ENCODE measurements at places on chromosomes 2 and 18.

- DNase-seq, result no peak
Observed at GRCh38 chr2:228378233-228378632, 196.7 kb upstream of the SPHKAP start.

- no peak for DNase-seq
Observed at GRCh38 chr18:45755934-45756333, 32.0 kb downstream of the SLC14A1 start.

DNA sequence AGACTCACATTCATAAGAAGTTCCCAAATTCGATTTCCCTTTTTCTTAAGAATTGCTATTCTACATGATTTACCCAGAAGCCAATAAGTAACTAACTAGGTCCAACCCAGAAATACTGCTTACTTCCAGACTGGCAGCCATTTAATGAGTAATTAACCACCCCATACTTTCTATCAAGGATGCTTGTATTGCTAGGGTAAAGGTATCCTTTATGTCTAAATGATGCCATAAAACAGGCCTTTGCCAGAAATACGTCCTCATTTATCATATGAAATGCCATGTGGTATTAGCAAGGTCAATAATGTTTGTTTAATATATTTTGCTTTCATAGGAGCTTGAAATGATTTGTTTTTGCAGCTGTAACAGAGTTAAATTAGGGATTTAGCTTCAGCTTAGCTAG is 56.1 kb downstream of the PLEKHM3 start:
- DNase-seq, result no peak

DNA sequence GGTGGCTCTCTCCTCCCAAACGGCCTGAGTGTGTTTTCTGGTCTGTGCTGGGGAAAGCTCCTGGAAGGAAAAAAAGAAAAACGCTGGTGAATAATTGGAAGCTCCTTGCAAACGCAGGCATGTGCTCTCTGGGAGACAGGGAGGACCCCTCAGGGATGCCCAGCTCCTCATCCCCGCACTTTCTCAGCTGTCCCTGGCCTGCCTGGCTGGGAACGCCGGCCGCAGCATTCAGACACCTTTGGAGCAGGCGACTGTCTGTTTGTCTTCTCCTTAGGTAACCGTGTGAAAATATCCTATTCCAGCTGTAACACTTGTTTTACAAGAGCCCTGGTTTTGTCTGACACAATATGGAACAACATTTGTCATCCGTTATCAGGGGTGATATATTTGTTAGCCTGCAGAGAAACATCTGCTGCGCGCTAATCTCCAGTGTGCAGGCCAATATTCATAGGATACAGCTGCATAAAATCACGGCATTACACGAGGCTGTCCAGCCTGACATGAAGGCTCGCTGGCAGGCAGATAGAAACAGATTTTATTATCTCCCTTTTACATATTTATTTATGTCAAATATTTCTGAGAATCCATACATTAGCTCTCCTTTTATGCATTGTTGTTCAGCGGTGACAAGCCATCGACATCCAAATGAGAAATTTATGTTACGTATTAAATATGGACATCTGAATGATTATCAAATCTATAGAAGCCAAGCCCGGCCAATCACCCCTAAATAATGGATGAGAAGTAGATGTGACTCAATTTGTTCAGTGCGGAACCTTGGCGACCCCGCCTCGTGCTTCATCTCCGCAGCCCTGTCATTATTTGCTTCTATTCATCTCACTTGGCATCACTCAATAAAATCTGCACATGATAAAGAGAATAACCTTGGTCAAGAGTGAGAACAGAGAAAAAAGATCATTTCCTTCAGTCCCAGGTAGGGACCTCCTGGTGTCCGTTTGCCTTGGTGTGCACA is 675.1 kb upstream of the SALL3 start:
- DNase-seq, result no peak

GRCh38 chr2:10765461-10765860 is 44.0 kb downstream of the ATP6V1C2 start:
- DNase-seq, result no peak

DNA sequence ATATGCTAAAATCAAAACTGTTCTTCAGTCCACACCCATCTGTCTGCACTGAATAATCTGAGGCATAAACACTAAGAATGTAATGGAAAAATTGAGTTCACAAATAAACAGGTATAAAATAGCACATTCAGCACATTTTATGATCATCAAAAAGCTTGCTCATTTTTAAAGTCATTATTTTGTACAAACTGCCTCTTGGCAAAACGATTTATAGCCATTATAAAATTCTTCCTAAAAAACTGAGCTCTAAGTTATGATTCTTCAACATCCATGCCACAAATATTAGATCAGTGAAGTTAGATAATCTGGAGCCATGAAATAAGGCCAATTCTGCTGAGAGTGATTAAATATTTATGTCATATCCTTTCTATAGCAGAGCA is 233.5 kb downstream of the DYM start:
- no peak for DNase-seq

GRCh38 chr2:48219555-48220436 is 310.2 kb upstream of the STON1 start:
- no peak for DNase-seq

DNA sequence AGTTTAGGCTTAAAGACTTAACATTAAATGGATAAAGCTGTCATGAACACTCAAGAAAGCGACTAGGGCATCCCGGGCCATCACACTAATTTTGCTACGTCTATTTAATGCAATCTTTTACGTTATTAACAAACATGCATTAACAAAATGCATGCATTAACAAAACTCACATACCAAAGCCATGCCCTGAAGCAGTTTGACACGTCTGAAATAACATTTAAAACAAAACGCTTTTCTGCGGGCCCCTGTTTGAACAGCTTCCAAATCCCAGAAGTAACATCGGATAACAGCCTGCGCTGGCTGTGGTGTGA is 458 bp downstream of the B4GALT6 start:
- no peak for DNase-seq

DNA sequence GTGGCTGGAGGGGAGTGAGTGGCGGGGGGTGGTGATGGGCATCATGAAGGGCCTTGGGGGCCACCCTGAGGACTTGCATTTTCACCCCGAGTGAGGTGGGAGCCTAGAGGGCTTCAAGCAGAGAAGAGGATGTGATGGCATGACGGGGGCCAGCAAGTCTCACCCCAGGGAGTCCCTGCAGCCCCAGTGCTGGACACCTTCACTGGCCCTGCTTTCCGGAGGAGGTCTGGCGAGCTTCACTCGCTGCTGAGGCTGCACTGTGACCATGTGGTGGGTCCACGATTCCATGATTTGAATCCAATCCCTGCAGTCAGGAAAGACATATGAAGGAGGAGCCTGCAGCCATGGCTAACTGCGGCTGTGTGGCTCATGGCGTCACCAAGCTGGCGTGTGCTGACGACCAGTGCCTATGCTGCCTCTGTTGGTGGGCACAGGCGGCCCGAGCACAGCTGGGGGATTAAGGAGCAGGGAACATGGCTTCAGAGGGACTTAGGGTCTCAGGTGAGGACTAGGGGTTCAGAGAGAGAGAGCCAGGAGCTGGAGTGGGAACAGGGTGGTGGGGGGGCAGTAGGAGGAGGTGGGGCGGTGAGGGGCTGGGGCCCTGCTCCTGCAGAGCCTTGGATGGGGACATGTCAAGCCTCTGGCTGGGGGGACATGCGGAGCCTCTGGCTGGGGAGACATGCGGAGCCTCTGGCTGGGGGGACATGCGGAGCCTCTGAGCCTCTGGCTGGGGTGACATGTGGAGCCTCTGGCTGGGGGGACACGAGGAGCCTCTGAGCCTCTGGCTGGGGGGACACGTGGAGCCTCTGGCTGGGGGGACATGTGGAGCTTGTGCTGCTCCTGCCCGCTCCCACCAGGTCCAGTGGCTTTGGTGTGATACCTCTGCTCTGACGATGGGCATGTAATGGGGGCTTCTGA is 3.6 kb downstream of the ZAP70 start:
- DNase-seq, result no peak

- DNase-seq, result no peak
Observed at GRCh38 chr2:240435948-240436682, 652 bp downstream of the GPC1 start.

- DNase-seq, result no peak
Observed at GRCh38 chr2:240458044-240458899, 22.8 kb downstream of the GPC1 start.

- DNase-seq, result no peak
Observed at GRCh38 chr18:79378536-79379250, 17.0 kb upstream of the NFATC1 start.

DNA sequence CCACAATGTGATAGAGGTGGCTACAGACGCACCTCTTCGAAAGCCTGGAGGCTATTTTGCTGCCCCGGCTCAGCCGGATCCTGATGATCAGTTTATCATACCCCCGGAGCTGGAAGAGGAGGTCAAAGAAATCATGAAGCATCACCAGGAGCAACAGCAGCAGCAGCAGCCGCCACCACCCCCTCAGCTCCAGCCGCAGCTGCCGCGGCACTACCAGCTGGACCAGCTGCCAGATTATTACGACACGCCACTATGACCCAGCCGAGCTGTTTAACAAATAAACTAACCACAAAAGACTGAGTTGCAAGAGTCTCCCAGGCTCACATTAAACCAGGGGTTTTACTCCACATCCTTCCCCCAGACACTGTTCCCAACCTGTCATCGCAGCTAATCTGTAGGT is 263.8 kb downstream of the PHLPP1 start:
- no peak for DNase-seq

- DNase-seq, result no peak
Observed at GRCh38 chr2:240556553-240557100, 1.2 kb downstream of the ANKMY1 start.

GRCh38 chr18:2878656-2879330 is 32.0 kb downstream of the EMILIN2 start:
- DNase-seq, result no peak

GRCh38 chr2:105990624-105991023 is 203.5 kb downstream of the UXS1 start:
- DNase-seq, result no peak

DNA sequence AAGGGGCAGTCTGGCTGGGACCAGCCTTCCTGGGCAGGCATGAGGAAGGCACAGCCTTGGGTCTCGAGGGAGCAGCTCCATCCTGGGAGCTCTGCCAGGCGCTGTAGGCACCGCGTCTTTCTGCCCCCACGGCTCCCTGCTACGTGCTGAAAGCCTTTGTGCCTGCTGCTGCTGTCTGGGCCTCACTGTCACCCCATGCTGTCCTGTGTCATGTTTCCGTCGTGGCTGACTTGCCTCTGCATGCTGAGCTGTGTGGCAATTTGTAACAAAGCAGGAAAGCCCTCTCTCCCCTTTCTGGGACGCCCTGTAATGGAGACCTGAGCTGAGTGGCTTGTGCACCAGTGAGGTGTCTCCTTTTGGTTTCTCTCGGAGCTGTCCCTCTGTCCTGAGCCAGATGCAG is 152.5 kb downstream of the TSN start:
- DNase-seq, result no peak

DNA sequence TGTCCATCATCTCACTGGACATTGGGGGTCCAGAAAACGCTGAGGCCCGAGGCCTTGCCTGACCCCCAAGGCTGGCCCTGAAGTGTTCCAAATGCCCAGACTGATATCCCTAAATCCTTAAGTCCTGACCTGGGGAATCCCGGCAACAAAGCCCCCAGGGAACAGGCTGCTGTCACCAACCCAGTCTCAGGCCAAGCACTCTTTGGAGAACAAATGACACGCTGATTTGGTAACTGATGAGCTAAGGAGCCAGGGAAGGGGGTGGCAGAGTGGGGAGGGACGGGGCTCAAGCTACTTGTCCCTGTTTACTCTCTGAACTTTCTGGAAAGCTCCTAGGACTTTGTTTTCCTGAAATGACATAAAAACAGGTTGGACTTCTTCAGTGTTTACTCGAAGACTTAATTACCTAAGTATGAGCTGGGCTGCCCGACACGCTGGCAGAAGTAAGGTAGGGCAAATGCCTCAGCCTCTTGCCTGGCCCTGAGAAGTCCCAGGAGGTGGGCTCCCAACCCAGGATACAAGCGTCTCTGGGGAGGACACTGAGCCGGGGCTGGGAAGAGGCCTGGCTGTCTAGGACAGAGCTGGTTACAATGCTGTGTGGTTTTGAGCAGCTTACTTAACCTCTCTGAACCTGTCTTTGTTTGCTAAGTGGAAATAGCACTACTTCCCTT is 105.5 kb upstream of the GLI2 start:
- DNase-seq, result no peak

DNA sequence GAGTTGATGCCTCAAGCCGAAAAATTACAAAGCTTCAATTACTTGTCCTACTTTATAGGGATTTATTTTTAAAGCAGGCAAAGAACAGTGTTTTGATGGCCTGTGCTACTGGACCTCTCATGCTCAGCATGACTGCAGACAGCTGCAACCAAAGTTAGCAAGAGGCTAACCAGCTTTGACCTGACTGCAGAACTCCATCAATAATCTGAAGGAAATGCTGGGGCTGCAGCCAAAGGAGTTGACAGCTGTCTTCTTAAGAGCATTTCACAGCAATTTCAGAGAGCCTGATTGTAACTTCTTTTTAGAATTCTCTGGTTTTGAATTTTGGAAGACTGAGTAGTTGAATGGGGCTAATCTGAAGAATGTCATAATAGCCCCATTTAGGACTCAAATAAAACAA is 46.5 kb upstream of the SESTD1 start:
- DNase-seq, result no peak

GRCh38 chr2:202848813-202849212 is 22.8 kb downstream of the ICA1L start:
- no peak for DNase-seq

DNA sequence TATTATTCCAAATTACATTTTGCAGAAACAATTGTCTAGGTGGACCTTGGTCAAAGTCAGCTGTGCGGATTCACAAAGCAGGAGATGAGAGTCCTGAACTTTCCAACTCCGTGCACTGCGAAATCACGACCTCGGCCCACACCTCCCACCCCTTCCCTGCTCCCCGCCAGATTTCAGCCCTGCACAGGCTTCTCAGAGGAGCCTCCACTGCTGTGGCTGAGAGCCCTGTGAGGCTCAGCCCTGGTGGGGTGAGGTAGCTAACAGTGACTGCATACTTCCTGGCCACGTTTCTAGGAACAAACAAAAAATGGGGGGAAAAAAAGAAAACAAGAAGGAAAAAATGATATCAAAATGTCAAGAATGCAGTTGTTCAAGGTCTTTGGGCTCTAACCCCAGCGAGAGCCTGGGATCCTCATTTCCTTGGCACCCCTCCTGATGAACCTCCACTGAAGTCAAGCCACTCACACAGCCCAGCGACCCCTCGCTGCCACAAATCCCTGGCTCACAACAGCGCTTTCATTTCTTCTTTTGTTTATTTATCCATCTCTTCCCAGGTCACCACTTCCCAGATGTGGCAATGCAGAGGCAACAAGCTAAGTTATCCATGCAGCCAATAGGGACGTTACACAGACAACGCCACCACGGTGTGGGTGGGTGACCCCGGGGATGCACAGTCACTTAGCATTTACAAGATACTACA is 729.7 kb upstream of the ID2 start:
- no peak for DNase-seq

GRCh38 chr2:195382186-195382585 is 274.8 kb upstream of the SLC39A10 start:
- DNase-seq, result no peak

- DNase-seq, result no peak
Observed at GRCh38 chr18:11286431-11286830, 137.1 kb upstream of the PIEZO2 start.

DNA sequence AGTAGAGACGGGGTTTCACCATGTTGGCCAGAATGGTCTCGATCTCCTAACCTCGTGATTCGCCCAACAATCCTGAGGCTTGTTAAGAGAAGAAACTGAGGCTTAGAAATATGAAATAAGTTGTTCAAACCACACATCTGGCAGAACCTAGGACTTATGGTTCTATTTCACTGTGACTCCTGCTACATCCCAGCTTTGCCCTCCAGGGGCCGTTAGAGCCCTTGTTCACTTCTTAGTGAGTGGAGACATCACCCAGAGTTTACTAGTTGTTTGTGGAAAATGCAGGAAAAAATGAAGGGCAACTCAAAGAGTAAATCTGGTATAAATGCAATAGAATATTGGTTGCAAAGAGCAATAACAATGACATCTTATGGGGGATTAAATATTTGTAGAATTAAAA is 43.9 kb downstream of the MARCHF4 start:
- no peak for DNase-seq

Measured in cortex of kidney (tissue), 1 donor.